Endothelial cell of umbilical vein (primary cell): ENCODE measurements at places on chromosomes 5 and 9.
A peak's percentile ranks its signal among the peaks of the same experiment; 100 is the strongest.

DNA sequence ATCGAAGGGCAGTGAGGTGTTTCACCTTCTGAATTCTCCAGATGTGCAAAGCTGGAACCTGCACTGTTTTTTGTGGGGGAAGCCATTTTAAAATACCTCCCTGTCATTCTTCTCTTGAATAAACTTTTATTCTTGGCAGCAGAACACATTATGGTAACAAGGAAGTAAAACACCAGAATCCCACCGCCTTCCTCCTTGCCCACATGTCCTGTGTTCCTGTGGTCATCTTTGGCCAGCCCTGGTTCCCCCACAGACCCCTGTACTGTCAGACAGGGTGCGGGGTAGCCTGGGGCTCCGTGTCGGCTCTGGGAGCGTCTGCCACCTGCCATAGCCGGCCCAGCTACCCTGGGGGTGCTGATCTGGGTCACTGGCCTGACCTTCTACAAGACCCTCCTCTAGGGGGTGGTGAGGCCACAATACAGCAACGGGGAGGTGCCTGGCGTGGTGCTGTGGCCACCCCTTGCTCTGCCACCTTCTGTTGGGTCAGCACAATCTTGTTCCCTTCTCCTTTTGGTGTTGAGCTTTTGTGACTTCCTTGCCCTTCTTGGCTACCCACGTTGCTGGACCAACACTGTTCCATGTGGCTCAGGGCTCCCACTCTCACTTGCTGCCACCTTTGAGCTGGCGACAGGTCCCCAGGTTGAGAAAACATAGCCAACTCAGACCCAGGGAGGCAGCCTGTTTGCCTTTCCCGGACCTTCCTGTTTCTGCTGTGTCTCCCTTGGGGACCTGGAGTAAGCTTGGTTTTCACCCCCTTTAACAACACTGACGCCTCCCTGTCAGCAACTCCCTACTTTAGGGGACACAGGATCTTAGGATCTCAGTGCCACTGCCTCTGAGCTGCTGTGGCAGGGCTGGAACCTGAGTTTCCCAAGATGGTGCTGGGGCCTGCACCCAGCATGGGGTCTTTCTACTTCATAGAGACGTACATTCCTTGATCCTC, 4.8 kb downstream of the WNK2 start:
- DNase-seq = no peak
- H3K36me3 ChIP-seq = no peaks in the 10 kb centered on the region
- peaks cover 24% of the 10 kb centered on the region for H3K27me3 ChIP-seq
- H3K27ac ChIP-seq = no peak overlapping the region
- H3K4me3 ChIP-seq = no peak overlapping the region
- no peaks in the 10 kb centered on the region for H3K4me1 ChIP-seq

DNA sequence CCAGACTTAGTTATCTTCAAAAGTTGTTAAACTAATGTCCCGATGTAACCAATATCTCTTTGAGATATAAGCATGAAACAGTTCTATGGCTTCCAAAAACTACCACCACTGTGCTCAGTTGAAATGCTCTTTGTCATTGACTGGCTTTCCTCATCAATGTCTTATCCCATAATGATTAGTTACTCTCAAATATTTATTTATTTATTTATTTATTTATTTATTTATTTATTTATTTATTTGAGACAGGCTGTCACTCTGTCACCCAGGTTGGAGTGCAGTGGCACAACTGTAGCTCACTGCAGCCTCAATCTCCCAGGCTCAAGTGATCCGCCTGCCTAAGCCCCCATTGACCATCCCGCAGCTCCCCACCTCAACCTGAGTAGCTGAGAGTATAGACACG, 28.0 kb upstream of the MLLT3 start:
- no peak overlapping the region for H3K4me3 ChIP-seq
- no peaks in the 10 kb centered on the region for H3K27me3 ChIP-seq
- H3K27ac ChIP-seq = no peak overlapping the region
- no peaks in the 10 kb centered on the region for H3K36me3 ChIP-seq

DNA sequence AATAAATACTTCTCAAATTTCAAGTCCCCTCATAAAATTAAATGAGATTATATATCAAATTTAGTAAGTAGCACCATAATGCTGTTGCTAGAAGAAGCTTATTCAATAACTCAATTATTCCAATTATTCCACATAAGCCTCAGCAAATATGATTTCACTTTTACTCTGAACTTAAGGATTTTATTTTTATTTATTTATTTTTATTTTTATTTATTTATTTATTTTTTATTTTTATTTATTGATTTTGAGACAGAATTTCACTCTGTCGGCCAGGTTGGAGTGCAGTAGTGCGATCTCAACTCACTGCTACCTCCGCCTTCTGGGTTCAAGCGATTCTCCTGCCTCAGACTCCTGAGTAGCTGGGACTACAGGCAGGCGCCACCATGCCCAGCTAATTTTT, 1308.3 kb upstream of the CDH9 start:
- H3K36me3 ChIP-seq = no peaks in the 10 kb centered on the region
- no peak overlapping the region for H3K4me3 ChIP-seq
- H3K27ac ChIP-seq = no peak overlapping the region
- DNase-seq = no peak
- H3K4me1 ChIP-seq = no peaks in the 10 kb centered on the region

GRCh38 chr5:14071433-14071832, 71.7 kb upstream of the TRIO start:
- H3K4me3 ChIP-seq = no peak overlapping the region
- no peaks in the 10 kb centered on the region for H3K36me3 ChIP-seq
- H3K27me3 ChIP-seq = peaks cover 4% of the 10 kb centered on the region
- no peak for DNase-seq
- H3K27ac ChIP-seq = no peak overlapping the region
- H3K4me1 ChIP-seq = no peaks in the 10 kb centered on the region

GRCh38 chr9:5042661-5043178, 57.6 kb downstream of the JAK2 start:
- peaks cover 3% of the 10 kb centered on the region for H3K4me1 ChIP-seq
- H3K27ac ChIP-seq = no peak overlapping the region
- H3K4me3 ChIP-seq = no peak overlapping the region
- no peaks in the 10 kb centered on the region for H3K27me3 ChIP-seq

DNA sequence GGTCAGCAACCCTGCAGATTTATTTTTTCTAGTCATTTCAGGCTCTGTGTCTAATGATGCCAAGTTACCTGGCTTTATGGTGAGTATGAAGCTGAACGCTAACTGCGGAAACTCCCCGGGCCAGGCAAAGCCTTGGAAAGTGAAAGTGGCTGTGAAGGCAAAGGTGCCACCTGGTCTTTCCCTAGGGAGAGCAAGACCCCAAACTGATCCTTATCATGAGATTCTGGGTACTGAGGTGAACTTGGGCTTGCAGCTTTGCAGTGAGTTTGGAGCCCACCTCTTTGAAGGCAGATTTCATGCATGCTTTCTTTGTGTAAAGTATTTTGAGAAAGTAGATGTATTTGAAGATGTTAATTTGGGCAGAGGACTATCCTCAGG, 63.3 kb downstream of the CARTPT start:
- DNase-seq = no peak
- peaks cover 19% of the 10 kb centered on the region for H3K27me3 ChIP-seq
- no peaks in the 10 kb centered on the region for H3K36me3 ChIP-seq
- no peak overlapping the region for H3K4me3 ChIP-seq
- H3K4me1 ChIP-seq = peaks cover 6% of the 10 kb centered on the region

- no peaks in the 10 kb centered on the region for H3K4me1 ChIP-seq
- H3K27me3 ChIP-seq = no peaks in the 10 kb centered on the region
- no peak overlapping the region for H3K27ac ChIP-seq
- H3K4me3 ChIP-seq = no peak overlapping the region
- no peaks in the 10 kb centered on the region for H3K36me3 ChIP-seq
Observed at GRCh38 chr5:158626718-158627117, 473.0 kb downstream of the EBF1 start.

DNA sequence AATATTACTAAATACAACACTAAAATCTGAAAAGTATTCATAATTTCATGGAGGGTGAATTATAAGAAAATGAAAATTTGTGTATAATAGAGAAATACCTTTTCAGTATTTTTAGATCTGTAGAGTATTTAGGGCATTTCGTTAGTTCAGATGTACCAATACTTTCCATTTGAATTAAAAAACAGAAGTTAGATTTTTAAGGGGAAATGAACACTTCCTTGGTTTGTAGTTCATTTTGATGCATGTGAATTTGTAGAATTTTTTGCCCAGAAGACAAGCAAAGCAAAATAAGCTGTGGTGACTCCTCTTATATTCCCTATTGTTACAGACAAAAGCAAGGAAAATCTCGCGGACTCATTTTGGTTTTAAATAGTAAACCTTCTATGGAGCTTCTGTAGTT, 209.0 kb upstream of the RPS23 start:
- DNase-seq = no peak
- H3K4me3 ChIP-seq = no peak overlapping the region
- no peaks in the 10 kb centered on the region for H3K4me1 ChIP-seq
- H3K36me3 ChIP-seq = no peaks in the 10 kb centered on the region
- no peak overlapping the region for H3K27ac ChIP-seq
- peaks cover 6% of the 10 kb centered on the region for H3K27me3 ChIP-seq

- H3K4me1 ChIP-seq = no peaks in the 10 kb centered on the region
- no peak overlapping the region for H3K27ac ChIP-seq
- H3K36me3 ChIP-seq = no peaks in the 10 kb centered on the region
- DNase-seq = no peak
- H3K27me3 ChIP-seq = no peaks in the 10 kb centered on the region
Observed at GRCh38 chr5:95063492-95063891, 221.4 kb downstream of the MCTP1 start.

DNA sequence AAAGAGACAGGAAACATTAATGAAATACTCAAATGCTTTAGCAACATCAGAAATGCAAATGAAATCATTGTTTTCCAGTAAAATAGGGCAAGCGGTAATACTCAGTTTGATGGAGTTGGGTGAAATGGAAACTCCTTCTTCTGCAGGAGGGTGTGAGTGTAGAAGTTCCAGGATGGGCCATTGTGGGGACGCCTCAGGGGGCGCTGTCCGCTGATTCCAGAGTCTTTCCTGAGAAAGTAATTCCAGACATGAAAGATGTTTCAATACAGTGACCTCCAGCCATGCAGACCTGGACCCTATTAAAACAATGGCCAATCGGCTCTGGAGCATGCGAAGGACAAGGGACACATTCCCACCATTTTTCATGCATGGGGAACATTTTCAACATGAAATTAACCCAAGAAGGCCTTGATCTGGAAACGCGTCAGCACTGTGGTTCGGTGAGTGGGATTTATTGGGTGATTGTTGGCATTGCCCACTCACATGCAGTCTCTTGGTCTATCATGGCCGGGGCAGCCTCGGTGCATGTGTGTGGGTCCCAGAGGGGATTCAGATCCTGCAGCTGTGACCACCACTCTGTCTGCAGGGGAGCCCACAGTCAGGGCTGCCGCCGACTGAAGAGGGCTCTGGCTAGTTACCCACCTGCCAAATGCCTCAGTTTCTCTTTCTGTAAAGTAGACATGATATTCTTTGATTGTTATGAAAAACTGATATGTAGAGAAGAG, 132.6 kb upstream of the IRX4 start:
- DNase-seq = no peak
- H3K36me3 ChIP-seq = no peaks in the 10 kb centered on the region

DNA sequence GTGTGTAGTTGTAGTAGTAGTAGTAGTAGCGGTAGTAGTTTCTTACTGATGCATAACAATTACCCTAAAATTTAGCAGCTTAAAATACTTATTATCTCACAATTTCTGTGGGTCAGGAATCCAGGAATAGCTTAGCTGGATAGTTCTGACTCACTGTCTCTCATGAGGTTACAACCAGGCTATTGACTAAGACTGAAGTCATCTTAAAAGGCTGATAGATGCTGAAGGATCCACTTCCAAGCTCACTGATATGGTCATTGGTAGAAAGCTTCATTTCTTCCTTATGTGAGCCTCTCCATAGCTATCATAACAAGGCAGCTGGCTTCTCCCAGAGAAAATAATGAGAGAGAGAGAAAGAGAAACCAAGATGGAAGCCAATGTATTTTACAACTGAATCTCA, 147.5 kb upstream of the FBXL17 start:
- H3K36me3 ChIP-seq = no peaks in the 10 kb centered on the region
- DNase-seq = no peak
- H3K27me3 ChIP-seq = no peaks in the 10 kb centered on the region
- H3K4me3 ChIP-seq = no peak overlapping the region
- no peaks in the 10 kb centered on the region for H3K4me1 ChIP-seq

DNA sequence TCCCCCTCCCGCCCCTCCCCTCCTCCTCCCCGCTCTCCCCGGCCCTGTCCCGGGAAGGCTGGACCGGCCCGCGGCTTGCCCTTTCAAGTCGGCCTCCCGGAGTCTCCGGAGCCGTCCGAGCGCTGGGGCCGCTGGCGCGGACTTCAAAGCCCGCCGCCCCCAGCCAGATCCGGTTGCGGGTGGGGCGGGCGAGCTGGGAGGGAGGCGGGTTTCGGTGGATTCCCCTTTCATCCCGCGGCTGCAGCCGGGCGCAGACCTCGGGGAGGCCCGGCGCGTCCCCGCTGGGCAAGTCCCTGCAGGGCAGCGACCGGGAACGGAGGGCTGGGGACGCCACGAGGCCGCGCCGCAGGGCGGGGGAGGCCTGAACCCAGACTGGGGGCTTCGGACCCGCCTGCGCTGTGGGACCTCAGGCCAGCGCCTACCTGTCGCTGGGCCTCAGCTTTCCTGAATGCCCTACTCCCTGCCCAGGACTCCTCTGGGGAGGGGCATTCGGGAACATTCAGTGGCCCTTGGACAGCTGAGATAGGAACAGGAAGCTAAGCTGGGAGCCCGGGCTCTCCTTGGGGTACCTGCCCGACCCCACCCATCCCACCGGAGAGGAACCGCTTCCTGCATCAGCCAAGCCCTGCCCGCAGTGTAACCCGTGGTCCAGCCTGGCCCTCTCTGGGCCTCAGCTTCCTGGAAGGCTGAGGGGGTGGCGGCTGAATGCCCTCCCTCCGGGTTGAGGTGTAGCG, 23.4 kb downstream of the C9orf50 start:
- peak; percentile 34 for DNase-seq
- no peaks in the 10 kb centered on the region for H3K27me3 ChIP-seq
- H3K4me1 ChIP-seq = peaks cover 10% of the 10 kb centered on the region
- H3K4me3 ChIP-seq = peak overlapping the region; percentile 45
- peak overlapping the region; percentile 18 for H3K27ac ChIP-seq

- no peak overlapping the region for H3K4me3 ChIP-seq
- no peak for DNase-seq
- no peak overlapping the region for H3K27ac ChIP-seq
- H3K36me3 ChIP-seq = no peaks in the 10 kb centered on the region
- H3K4me1 ChIP-seq = no peaks in the 10 kb centered on the region
Observed at GRCh38 chr9:95494022-95494415, 22.8 kb downstream of the PTCH1 start.

DNA sequence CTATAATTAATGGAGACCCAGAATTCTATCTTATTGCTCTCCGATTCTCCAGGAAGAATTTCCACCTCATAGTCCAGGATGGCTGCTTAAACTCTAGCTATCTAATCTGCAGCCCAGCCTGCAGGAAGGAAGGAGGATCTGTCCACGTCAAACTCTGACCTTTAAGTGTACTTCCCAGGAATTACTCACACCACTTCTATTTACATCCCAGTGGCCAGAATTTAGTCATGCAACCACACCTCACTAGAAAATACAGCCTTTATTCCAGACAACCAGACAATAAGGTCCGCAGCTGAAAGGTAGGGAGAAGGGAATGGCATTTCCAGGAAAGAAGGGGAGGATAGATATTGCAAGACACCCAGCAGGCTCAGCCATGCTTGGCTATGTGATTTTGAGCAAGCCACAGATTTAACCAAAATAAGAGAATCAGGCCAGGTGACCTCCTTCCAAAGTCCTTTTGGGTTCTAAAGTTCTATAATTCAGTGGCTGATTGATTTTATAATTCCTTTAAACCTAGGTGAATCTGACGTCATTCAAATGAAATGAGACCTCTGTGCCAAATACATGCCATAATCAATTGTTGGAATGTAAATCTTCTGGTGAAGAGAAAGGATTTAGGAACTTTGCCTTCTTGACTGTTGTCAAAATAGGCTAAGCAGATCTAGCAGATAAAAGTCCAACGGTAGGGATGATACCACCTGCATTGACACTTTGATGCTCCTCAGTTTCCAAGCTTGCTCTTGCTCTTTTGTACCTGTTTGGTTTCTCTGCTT, 3.7 kb upstream of the DENND1A start:
- H3K4me1 ChIP-seq = peaks cover 11% of the 10 kb centered on the region
- peaks cover 1% of the 10 kb centered on the region for H3K27me3 ChIP-seq
- no peak overlapping the region for H3K27ac ChIP-seq
- H3K36me3 ChIP-seq = no peaks in the 10 kb centered on the region
- no peak overlapping the region for H3K4me3 ChIP-seq
